ENCODE measurements at places on chromosomes 2 and 18.

- no peak for DNase-seq
These were observed 185.7 kb downstream of the SMAD7 start for GRCh38 chr18:48765053-48765452.

GRCh38 chr2:197311421-197312033 lies 947 bp upstream of the ANKRD44 start:
- DNase-seq, result no peak

DNA sequence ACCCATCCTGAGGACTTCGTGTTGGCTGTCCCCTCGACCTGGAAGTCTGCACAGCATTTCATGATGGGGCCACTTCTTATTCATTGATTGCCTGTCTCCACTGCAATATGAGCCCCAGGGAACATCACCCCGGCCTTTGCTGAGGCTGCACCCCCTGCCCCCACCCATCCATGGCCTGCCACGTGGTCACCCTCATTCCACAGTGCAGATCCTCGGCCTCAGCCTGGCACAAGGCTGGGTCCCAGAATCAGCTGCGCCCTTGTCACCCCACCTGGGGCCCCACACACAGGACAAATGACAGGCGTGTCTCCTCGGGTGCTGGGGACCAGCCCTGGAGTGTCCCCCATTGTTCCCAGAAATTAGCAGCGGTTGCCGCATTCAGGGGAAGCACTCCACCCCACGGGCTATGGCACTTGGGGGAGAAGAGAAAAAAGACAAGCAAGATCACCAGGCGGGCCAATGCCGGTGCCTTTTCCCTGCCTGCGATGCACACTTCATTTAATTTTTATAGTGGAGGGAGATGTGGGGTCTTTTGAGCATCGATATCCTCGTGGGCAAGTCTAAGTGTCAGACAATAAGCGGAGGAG lies 157.4 kb downstream of the INHBB start:
- no peak for DNase-seq

DNA sequence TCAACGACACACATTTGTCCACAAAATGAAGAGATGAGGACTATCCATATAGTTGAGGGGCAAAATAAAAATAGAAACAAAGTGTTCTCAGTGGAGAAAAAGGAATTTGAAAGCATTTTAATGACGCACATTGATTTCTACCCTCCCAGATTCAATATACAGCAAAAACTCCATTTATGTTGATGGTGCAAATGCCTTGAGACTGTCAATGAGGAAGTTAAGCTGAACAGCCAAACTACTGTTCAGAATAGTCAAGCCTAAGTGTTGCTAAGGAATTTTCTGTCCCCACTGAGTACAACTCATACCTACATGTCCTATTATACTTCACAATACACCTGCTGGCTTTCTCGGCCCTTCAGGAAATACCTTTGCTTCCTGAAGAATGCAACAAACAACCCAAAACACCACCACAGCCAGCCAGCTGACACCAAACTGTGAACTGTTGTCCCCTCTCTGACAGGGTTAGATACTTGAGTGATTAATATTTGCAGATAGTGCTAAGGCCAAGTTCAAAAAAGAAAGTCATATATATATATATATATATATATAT lies 27.8 kb upstream of the DARS1 start:
- DNase-seq, result no peak

- DNase-seq, result no peak
These were observed 51.3 kb downstream of the BCL11A start for GRCh38 chr2:60502144-60502543.

GRCh38 chr2:73700661-73701447 lies 36.3 kb downstream of the TPRKB start:
- DNase-seq, result no peak
